ENCODE measurements at places on chromosomes 11 and 22.

DNA sequence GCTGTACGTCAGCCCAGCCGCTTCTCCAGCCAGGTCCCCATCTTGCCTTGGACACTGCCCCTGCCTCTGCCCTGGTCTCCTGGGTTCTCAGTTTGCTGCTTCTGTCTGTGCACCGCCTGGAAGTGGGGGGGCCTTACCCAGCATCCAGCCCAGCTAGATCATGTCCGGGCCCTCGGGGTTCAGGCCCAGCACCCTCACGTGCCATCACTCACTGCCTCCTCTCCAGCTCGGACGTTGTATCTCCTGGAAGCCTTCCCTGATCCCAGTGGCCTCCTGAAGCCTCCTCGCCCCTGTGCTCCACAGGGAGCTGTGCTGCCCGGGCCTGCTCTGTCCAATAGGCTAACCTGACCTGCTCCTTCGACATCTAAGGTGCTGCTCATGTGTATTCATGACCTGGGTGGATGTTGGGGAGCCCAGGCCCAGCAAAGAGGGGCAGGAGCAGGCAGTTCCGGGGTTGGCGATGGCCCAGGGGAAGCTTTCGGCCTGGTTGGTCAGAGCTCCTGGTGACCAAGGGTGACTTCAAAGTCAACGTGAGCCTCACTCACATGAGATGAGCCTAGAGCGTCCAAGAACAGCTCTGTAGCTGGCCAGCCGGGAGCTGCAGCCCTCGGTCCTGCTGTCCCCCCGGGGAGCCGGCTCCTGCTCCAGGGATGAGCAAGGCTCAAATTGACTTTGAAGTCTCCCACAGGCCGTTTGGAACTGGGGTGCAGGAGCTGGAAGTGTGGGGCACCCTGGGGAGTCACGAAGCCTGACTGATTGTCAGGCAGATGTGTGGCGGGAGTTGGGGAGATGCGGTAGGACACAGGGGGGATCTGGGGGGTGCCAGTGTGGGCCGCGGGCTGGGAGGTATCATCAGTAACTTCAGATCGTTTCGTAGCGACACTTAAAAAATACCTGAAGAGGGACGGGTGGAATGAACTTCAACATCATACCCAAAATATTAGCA, 5.2 kb upstream of the ASCL2 start:
- no peak for DNase-seq

GRCh38 chr11:88435415-88435814, 97.9 kb upstream of the CTSC start:
- DNase-seq = peak; percentile 70

GRCh38 chr11:121478895-121479697, 26.3 kb upstream of the SORL1-AS1 start:
- no peak for DNase-seq

DNA sequence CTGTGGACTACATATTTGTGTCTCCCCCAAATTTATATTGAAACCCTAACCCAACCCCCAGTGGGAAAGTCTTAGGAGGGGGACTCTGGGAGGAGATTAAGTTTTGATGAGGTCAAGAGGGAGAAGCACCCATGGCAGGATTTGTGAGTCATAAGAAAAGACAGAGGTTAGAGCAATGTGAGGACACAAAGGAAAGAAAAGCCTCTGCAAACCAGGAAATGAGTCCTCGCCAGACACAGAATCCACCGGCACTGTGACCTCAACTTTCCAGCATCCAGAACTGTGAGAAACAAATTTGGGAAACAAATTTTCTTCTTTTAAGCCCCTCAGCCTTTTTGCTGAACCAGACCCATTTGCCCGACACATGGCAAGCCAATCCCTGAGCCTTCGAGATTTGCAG, 397.0 kb downstream of the NTM start:
- DNase-seq = no peak

GRCh38 chr11:20027556-20028013, 132.7 kb downstream of the DBX1 start:
- no peak for DNase-seq

DNA sequence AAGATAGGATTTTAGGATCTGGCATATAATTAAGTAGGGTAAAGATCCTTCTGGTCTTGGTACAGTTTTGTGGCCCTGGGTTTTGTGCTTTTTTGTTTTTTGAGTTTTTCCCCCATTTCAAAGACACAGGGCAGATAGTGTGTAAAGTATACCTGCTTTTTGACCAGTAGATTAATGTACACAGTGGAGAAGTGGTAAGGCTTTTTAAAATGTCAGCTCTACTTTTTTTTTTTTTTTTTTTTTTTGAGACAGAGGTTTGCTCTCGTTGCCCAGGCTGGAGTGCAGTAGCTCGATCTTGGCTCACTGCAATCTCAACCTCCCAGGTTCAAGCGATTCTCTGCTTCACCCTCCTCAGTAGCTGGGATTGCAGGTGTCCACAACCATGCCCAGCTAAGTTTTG, 4.0 kb downstream of the EP300 start:
- no peak for DNase-seq

DNA sequence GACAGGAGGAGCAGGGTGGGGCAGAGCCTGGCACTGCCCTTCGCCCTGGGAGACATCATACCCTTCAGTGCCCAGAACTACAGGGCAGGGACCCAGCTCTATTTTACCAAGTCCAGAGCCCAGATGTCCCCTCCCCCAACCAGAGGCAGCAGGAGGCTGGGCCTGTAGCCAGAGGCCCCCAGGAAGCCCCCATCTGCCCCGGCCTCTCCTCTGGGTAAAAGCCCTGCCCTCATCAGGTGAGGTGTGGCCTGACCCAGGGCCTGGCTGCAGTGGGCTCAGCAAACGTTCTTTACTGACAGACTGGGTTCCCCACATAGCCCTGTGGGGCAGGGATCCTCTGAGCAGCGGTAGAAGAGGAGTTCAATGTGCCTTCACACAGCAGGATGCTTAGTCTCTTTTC, 51.8 kb upstream of the SLC22A12 start:
- no peak for DNase-seq

DNA sequence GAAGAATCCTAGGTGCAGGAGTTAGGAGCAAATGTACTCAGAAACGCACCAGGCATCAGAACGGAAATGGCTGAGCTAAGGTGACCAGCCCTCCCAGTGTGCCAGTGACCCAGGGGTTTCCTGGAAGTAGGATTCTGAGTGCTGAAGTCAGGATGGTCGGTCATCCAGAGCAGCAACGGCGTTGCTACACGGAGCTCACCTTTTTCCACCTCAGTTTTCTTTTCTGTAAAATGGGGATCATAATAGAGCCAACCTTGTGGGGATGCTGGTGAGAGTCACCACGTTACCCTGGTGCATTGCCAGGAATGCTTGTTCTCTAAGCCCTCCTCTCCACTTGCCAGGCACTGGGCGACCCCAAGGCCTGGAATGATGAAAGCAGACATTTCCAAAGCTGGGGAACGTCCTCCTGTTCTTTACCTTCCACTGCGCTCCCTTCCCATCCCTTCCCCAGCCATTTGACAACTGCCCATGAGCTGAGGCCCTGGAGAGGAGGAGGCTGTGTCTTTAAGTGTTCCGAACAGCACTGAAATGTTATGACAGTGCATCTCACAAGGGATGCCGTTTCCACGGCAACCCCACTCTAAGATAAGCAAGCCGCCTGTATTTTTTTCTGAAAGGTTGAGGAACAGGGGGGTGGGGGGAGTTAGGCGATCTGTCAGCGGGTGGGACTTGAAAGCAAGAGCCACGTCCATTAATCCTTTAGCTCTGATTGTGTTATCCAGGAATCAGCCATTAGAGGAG, 66.8 kb downstream of the TSPAN18 start:
- DNase-seq = no peak

- DNase-seq = no peak
These were observed 242.0 kb downstream of the DDX10 start for GRCh38 chr11:108906826-108907225.

- peak; percentile 48 for DNase-seq
These were observed 32.8 kb downstream of the PITPNB start for GRCh38 chr22:27885977-27886842.

DNA sequence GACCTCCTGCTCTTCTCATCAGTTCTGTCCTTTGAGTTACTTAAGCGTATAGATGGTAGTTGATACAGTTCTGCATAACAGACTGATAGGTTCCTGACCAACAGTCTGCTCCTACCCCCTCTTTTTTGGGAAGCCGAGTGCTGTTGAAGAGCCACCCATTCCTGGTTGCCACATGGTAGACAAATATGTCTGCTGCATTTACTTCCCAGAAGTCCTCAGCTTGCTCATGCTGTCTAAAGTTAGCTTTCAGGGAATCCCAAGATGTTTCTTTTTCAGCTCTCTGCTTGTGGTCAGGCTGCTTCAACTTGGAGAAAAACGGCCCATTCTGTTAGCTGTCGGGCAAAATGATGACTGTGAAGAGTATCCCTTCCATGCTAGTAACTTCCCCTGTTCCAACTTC, 48.7 kb downstream of the C22orf31 start:
- DNase-seq = no peak

DNA sequence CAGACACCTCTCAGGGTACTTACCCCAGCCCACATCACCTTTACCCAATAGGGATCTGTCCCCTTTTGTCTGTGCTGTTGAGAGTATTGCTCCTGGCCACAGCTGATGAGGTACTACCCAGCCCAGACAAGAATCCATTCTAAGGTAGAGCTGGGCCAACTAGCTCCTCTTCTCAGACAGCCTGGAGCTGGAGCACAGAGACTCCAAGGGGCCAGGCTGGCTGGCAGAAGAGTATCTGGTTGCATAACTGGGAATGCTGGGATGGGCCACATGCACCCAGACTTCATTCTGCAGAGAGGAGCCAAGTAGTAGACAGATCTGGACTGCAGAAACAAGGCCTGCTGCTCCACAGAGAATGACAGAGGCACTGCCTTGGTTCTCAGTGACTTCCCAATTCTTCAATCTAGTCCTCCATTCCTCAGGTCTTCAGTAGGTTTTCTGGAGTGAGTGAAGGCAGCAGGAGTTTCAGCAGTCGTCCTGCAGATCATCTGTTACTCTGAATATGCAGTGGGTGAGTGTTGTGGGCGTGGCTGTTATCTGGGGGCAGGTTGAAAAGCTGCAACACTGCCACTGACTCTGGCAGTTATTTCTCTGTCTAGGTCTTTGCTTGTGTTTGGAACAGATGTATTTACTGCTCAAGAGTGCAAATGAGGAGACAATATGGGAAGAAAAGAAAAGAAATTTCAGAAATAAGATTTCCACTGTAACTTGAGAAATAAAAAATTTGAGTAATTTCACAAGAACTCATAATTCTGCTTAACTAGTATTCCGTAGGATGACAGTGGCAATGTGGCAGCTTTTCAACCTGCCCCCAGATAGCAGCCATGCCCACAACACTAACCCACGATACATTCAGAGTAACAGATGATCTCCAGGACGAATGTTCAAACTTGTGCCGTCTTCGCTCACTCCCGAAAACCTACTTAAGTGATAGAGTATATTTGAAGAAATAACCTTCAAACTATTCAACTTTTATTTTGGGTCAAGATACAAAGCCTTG, 34.9 kb downstream of the MAPK1 start:
- no peak for DNase-seq

- peak; percentile 60 for DNase-seq
These were observed 34.7 kb downstream of the USP35 start for GRCh38 chr11:78223320-78223954.

- DNase-seq = no peak
These were observed 35.9 kb upstream of the GRAMD4 start for GRCh38 chr22:46584081-46584921.

GRCh38 chr22:35899736-35900135, 128.9 kb downstream of the RBFOX2 start:
- DNase-seq = no peak

GRCh38 chr11:103491777-103492176, 382.6 kb downstream of the DYNC2H1 start:
- DNase-seq = no peak

GRCh38 chr22:23054531-23055257, 15.6 kb upstream of the GNAZ start:
- DNase-seq = peak; percentile 75

DNA sequence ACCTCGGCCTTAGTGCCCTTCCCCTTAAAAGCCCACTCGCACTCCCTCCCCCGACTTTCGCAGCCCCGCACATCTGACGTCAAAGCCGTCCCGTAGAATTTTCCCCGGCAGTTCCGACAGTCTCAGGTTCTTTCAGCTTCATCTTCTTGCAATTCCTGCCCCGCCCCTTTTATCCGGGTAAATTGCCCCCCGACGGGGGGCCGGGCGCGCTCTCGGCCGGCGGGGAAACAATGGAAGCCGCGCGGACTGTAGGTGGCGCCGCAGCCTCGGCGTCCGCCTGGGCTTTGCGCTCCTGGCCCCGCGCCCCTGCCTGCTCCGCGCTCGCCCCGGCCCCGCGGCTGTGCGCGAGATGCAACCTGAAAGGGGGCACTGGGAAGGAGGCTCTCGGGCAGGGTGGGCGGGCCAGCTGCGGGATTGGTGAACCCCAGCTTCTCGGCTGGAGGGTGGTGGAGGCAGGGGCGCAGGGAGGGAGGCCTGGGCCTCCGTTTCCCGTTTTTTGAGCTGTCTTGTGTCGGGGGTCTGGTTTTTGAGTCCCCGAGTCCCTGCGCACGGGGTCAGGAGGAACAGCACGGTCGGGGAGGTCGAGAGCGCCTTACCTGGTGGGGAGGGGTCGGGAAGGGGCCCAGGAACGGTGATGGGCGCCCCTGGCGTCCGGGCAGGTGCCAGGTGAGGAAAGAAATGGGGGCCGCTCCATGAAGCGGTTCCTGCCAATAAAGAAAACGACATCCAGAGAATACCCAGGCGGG, 859 bp upstream of the FGF19 start:
- DNase-seq = no peak

DNA sequence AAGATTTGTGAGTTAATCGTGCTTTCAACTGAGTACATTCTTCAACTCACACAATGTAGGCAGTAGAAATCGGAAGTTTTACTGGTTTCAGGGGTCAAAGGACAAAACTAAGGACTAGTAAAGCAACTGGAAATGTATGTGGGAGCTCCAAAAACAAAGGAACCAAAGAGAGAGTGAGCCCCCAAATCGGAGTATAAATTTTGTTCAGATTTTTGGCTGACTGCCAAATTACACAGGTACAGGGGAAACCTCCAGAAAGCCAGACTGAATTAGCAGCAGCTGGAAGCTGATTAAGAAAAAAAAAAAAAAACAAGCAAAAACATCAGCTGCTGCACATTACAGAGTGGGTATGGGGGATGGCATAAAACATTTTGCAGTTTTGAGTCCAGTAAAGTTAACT, 75.2 kb upstream of the GNAZ start:
- DNase-seq = no peak

GRCh38 chr11:41286751-41287150, 172.7 kb downstream of the LRRC4C start:
- DNase-seq = no peak

GRCh38 chr11:1452744-1453143, 33.8 kb downstream of the MOB2 start:
- DNase-seq = no peak

DNA sequence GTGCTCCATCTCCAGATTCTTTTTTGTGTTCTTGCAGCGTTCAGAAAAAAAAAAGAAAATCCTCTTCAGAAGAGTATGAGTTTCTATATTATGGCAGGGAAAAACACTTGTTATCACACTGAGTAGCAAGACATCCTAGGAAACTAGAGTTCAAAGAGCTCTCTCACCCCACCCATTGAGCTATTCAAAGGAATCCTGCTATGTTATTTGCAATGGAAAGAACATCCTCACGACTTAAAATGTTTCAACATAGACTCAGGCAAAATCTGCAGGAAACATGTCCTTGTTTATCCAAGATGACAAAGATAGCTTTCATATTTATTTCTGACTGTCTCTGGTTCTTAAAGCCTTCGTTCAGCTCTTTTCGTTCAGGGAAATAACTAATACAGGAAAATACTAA, 331.6 kb upstream of the ANO5 start:
- no peak for DNase-seq

All from GM10248 (cell line).